Thoracic aorta (tissue), 2 donors: ENCODE measurements at places on chromosomes 4 and X.

GRCh38 chr4:108954880-108955279 lies 192.0 kb upstream of the ETNPPL start:
- no peak for DNase-seq

DNA sequence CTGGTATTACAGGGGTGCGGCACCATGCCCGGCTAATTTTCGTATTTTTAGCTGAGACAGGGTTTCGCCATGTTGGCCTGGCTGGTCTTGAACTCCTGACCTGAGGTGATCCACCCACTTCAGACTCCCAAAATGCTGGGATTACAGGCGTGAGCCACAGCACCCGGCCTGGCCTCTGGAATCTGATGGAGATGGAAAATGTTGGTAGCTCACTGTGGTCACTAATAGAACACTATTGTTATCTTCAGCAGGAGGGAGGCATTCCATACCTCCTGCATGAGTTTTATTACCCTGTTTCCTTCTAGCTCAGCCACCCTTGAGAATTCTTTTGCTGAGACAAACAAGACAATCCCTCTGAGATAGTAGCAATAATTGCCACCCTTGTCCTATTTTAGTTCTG lies 105.0 kb downstream of the SHROOM3 start:
- DNase-seq, result no peak

- DNase-seq, result no peak
Measured at GRCh38 chrX:13829983-13830382, 13.1 kb upstream of the GPM6B start.

GRCh38 chr4:107850438-107850837 lies 25.7 kb downstream of the SGMS2 start:
- DNase-seq, result no peak

- DNase-seq, result no peak
Measured at GRCh38 chr4:182144626-182145333, 98.4 kb upstream of the TENM3 start.
